ENCODE measurements at places on chromosomes 7 and 10.

DNA sequence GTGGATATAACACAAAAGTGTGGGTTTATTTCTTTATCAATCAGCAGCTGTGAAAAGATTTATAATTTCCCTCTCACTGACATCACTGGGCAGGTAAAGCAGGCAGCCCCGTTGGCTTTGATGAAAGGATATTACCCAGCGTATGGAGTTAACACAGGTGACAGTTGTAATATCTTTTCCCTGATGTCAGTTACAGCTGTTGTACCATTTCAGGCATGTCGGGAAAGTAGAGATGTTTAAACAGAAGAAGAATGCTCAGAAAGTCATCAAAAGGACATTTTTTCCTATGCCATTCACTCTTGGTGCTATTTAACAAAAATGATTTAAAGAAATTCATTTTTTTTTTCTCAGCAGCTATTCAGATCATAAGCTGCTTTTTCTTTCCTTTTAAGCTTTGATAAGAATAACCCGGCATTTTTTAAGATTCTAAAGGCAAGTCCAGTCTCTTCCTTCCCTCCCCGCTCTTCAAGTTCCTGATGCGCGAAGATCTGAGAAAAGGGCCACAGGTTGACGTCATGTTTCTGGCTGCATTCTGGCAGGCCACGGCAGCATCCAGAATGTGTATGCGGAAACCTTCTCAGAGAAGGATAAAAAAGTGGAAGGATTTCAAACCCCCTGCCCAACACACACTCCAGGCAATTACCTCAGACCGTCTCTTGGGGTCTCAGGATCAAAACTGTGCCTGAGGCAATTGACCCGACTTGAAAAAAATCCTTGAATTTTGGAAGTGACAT lies 32.5 kb upstream of the ADAM12 start:
- peak; percentile 29 for DNase-seq

DNA sequence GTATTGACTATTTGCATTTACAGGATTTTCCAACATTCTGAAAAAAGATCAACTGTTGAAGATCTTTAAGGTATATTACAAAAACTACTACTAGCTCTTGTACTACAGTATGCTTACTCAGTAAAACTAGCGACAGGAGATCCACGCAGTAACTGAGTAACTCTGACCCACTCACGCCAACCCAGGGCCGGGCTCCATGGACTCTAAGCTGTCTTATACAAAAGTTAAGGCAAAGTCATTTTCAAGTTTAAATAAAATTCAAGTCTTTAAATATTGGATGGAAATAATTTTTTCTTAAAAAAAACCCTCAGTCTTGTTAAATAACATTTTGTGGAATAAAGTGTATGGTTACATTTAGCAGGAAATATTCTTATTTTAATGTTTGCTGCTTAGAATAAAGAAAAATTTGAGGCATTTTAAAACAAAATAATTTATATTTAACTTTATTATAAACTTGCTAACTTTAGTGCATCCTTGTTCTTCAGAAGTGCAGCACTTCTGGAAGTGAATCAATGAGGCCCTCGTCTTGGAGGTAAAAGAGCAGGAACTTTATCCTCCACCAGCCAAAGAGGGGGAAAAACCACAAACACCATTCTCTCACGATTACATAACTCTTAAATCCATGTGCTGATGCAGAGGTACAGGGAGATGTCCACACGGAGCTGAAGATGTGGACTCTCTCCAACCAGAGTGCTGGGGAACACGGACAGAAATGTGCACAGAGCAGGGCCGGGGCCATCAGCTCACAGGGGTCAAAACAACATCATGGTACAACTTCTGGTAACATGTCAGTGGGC lies 119.9 kb downstream of the LARP4B start:
- peak; percentile 47 for DNase-seq

GRCh38 chr10:124996854-124997215 lies 54.9 kb downstream of the ZRANB1 start:
- DNase-seq, result no peak

DNA sequence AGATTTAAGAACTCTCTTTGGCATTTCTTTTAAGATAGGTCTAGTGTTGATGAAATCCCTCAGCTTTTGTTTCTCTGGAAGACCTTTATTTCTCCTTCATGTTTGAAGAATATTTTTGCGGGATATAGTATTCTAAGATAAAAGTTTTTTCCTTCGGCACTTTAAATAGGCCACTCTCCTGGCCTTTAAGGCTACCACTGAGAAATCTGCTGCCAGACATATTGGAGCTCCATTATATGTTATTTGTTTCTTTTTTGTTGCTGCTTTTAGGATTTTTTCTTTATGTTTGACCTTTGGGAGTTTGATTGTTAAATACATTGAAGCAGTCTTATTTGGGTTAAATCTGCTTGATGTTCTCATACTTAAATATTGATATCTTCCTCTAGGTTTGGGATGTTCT lies 22.6 kb downstream of the GALNT11 start:
- no peak for DNase-seq

DNA sequence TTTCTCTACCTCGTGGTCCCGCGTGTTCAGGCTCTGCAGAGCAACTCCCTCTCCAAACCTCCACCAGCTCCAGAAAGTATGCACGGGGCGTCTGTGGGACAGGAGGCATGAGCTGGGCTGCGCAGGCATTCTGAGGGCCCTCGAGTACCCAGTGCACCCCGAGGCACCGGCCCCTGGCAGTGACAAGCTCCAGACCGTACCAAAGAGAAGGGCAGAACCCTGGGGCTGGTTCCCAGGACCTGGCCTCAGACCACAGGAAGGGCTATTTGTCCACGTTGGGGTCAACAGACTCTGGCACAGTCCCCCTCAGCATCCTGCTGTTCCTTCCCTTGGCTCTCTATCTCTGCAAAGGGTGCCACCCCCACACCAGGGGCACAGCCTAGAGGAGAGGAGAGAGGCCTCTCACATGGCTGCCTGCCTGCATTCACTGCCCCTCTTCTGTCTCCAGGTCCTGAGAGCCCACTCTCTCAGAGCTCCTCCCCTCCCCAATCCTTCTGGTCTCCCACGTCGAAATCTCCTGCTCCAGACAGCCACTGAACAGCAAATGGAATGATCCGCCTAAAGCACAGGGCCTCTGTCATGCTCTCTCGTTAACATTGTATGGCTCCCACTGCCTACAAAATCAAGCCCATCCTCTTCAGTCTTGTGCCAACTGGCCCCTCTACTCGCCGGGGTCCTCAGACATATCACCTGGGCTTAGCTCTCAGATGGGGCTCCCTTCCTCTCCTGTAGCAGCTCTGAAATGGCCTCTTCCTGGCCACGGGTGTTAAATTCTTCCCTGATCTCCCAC lies 96.3 kb downstream of the OAT start:
- DNase-seq, result no peak

GRCh38 chr7:104010052-104010909 lies 20.8 kb upstream of the RELN start:
- DNase-seq, result no peak

GRCh38 chr7:70638158-70639107 lies 493.5 kb upstream of the GALNT17 start:
- no peak for DNase-seq

DNA sequence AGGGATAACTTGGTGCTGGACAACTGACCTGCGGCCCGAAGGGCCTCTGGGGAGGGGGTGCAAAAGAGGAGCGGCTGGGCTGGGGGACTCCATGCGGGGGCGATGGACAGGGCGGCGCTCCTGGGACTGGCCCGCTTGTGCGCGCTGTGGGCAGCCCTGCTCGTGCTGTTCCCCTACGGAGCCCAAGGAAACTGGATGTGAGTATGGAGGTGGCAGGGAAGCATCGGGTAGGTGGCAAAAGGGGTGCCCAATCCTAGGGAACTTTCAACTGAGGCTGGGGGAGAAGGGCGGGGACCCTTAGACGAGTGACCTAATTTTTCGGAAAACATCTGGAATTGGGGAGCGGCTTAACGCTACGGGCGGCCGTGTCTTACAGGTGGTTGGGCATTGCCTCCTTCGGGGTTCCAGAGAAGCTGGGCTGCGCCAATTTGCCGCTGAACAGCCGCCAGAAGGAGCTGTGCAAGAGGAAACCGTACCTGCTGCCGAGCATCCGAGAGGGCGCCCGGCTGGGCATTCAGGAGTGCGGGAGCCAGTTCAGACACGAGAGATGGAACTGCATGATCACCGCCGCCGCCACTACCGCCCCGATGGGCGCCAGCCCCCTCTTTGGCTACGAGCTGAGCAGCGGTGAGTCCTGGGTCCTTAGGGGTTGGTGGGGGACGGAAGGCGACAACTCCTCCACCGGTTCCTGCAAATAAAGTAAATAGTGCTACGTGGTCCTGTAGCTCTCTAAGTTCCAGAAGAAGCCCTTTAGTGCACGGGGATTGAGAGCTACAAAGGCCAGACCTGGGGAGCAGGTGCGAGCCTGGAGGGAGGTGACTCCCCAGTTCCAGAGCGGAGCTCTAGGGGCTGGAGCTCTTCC lies 622 bp downstream of the WNT16 start:
- DNase-seq, result no peak

GRCh38 chr7:102214477-102215072 lies 72.1 kb upstream of the SH2B2 start:
- no peak for DNase-seq

DNA sequence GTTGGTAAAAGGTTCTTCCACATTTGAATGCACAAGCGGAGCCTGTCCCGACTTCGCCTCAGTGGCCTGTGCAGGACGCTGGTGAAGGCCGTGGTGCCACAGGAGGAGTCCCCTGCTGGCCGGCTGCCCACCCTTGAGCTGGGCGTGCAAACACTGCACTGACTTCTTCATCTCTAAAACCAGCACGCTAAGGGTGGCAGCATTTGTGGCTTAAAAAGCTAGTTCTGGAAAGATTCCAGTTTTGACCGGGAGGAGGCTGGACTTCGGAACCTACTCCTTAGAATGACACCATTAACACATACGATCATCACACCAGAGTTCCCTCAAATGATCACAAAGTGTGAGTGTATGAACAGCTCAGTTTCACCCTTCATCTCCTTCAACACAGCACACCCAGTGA lies 102.4 kb downstream of the SMURF1 start:
- no peak for DNase-seq

DNA sequence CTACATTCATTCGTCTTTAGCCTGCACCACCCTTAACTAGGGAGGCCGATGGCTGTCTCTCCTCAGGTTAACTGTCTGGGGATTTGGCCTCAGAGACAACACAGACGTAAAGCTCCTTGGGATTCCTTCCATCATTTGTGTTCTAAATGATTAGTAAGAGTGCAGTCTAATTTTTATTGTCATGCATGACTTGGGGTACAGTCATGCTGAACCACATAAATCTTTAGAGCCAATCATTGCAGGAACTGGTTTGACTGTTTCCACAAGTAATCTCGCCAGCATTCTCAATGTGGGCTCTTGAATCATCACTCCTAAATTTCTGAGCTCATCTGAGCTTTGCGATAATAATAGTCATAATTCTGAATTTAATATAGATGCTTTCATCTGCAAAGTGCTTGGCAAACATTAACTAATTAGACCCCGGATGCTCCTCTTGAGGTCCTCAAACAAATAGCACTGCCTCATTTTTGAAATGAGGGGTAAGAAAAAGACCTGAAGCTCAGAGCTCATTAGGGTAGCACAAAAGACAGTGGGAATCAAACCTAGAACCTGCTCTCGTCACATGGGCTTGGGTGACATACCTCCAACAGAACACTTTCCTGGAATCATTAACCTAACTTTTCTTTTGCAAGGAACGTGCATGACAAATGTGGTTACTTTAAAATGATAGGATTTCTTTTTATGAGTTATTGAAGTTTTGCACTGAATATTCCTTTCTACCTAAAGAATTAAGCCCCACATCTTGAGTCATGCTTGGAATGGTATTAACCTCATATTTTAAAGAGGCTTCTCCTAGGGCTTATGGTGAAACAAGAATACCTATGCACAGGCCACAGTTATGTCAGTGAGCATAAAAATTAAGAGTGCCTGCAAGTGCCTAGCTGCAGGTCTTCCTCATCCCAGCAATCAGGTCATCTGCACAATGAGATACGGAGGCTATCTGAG lies 118.9 kb upstream of the NRP1 start:
- DNase-seq, result peak; percentile 45

- DNase-seq, result no peak
These were observed 558.9 kb downstream of the DNAJB6 start for GRCh38 chr7:157895520-157896375.

- no peak for DNase-seq
These were observed 18.1 kb downstream of the PDGFA start for GRCh38 chr7:501526-501925.

GRCh38 chr7:74482629-74483401 lies 29.1 kb downstream of the GTF2IRD1 start:
- DNase-seq, result peak; percentile 99

- no peak for DNase-seq
These were observed 127.8 kb downstream of the PTPN20 start for GRCh38 chr10:47038881-47039561.

DNA sequence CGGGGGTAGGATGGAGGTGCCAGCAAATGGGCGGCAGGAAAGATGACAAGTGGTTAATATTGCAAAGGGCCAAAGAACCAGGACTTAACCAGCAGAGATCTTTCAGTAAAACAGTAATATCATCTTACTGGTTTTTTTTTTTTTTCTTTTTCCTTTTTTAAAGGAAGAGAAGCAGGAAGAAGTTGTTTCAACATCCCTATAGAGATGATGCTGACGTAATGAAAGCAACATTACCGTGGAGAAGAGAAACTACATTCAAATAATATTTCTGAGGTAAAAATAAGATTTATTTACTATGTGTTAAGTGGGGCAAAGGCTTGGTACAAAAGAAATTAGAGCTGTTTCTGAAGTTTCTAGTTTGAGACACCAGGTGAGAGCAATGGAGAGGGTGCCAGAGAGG lies 11.0 kb downstream of the MINDY3 start:
- DNase-seq, result no peak

- DNase-seq, result no peak
These were observed 18.5 kb downstream of the EPC1 start for GRCh38 chr10:32328499-32328898.
